Right ventricle myocardium superior (tissue), 1 donor: ENCODE measurements at places on chromosomes 11 and 22. TPM values are rescaled to one million over a fixed set of nuclear protein-coding genes. Genes with fewer than 3 reads are reported as not detected.
A peak's percentile ranks its signal among the peaks of the same experiment; 100 is the strongest.

KRTAP5-8 gene
- not detected for total RNA-seq

INSC gene
- 1.00 TPM for total RNA-seq

PRRG4 gene
- total RNA-seq: 0.59 TPM

OR9G1 gene
- total RNA-seq: not detected

OR6A2 gene
- total RNA-seq: not detected

TXN2 gene
- 123 TPM for total RNA-seq

SCN3B gene
- 0.56 TPM for total RNA-seq

SCGB2A2 gene
- not detected for total RNA-seq

TMPRSS4 gene
- total RNA-seq: not detected

EIF1AD gene
- 20.1 TPM for total RNA-seq

OR52A1 gene
- total RNA-seq: not detected

SCN4B gene
- 12.0 TPM for total RNA-seq

GRCh38 chr11:34358258-34358727, 483 bp upstream of the ABTB2 start:
- DNase-seq: peak; percentile 62

GRCh38 chr11:86621854-86622253, 50.6 kb downstream of the ME3 start:
- DNase-seq: no peak

DNA sequence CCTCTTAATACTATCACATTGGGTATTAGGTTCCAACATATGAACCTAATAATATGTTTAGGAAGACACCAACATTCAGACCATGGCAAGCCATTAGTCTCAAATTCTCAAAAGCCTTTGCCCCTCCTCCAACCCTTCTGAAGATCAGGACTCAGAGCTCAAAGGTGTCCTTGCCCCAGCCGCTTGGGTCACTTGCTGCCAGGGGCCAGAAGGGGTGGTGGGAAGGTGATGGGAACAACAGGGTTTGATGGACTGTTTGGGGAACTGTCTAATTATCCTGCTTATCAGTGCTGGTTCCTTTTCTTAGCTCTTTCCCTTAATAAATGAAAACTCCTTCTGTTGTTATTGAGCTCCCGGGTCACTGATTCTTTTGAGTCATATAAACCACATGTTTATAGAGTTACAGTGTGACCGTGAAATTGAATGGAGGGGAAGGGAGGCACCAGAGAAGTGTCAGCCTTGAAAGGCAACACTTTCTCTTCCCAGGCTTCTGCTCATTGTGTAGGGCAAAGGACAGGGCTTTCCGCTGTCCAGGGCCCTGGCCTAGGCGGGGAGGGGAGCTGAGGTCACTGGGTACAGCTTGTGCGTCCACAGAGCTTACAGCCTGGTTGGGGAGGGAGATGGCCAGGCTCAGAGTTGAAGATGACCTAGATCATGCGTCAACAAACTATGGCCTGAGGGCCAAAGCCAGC, 105.1 kb downstream of the FBXO7 start:
- DNase-seq: peak; percentile 57

DNA sequence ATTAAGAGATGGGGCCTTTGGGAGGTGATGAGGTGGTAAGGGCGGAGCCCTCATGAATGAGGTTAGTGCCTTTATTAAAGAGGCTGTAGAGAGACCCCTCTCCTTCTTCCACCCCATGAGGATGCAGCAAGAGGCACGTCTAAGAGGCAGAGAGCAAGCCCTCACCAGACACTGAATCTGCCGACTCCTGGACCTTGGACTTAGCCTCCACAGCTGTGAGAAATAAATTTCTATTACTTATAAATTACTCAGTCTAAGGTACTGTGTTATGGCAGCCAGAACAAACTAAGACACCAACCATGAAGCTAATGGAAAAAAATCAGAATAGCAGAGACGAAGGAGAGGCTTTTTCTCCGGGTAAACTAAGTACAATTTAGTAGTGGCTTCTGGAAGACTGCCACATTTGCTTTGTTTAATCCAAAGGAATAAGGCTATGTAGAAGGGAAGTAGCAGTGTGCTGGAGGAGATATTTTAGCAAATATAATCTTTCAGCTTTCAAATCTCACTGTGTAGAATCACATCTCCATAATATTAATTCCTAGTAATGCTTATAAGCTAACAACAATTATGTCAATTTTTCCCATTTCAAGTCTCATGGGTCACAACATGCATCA, 12.3 kb upstream of the SIK2 start:
- no peak for DNase-seq

DNA sequence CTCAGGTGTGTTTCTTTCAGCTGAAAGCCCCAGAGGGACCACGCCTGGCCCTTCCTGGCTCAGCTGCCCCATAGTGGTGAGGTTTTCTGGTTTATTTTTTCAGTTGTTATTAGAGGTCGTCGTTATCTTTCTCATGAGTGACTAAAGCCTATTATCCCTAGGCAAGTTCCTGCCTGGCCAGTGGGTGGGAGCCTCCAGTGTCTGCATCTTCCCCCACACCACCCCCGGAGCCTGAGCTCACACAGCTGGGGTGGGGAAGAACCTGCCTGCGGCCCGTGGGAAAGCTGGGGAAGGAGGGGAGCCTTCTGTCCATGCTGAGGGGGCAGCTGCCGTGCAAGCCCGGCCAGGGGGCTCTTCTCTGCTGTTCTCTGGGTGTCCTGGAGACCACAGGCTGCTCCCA, 24.3 kb upstream of the PPFIA1 start:
- peak; percentile 11 for DNase-seq

GRCh38 chr22:48138855-48139254, 1376.4 kb downstream of the TBC1D22A start:
- no peak for DNase-seq

GRCh38 chr22:36541831-36542411, 13.0 kb upstream of the EIF3D start:
- no peak for DNase-seq

DNA sequence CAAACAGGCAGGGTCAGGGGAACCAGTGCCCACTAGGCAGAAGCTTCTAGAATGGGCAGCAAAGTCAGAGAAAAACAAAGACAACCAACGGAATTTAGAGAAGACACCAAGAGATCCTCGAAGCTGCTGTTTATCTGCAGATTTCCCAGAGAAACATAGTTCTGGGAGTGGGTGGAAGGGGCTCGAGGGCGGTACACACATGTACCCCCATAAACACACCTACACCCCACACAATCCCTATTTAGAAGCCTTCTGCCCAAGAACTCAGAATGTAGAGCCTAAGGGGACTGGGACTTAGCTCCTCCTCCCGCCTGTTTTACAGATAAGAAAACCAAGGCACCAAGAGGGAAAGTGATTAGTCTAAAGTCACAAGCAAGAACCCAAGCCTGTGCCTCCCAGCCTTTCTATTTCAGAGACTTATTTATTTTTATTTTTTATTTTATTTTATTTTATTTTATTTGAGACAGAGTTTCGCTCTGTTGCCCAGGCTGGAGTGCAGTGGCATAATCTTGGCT, 6.4 kb downstream of the NPTXR start:
- no peak for DNase-seq

- no peak for DNase-seq
Measured at GRCh38 chr11:104572279-104572678, 326.0 kb downstream of the CASP12 start.

DNA sequence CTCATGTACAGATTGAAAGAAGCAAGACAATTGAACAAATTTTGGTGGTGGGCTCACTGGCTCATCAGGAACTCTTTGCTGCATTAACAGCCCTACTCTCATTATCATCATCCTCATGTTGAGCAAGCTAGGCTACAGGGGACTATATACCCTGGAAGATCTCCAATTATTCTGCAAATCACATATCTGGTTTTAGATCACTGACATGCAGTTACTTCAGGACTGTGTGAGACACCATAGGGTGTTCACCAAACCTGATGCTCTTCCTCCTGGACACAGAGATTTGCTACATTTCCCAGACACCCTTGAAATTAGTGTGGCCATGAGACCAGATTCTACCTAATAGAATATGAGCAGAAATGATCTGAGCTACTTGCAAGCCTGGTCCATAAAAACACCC, 23.0 kb upstream of the ME3 start:
- DNase-seq: no peak

- DNase-seq: no peak
Measured at GRCh38 chr11:3901249-3902025, 46.0 kb downstream of the STIM1 start.

GRCh38 chr22:30655532-30655931, 12.1 kb downstream of the DUSP18 start:
- no peak for DNase-seq

- DNase-seq: no peak
Measured at GRCh38 chr11:131145791-131146190, 224.6 kb upstream of the NTM start.

- no peak for DNase-seq
Measured at GRCh38 chr11:4095509-4096230, 1.1 kb downstream of the RRM1 start.

DNA sequence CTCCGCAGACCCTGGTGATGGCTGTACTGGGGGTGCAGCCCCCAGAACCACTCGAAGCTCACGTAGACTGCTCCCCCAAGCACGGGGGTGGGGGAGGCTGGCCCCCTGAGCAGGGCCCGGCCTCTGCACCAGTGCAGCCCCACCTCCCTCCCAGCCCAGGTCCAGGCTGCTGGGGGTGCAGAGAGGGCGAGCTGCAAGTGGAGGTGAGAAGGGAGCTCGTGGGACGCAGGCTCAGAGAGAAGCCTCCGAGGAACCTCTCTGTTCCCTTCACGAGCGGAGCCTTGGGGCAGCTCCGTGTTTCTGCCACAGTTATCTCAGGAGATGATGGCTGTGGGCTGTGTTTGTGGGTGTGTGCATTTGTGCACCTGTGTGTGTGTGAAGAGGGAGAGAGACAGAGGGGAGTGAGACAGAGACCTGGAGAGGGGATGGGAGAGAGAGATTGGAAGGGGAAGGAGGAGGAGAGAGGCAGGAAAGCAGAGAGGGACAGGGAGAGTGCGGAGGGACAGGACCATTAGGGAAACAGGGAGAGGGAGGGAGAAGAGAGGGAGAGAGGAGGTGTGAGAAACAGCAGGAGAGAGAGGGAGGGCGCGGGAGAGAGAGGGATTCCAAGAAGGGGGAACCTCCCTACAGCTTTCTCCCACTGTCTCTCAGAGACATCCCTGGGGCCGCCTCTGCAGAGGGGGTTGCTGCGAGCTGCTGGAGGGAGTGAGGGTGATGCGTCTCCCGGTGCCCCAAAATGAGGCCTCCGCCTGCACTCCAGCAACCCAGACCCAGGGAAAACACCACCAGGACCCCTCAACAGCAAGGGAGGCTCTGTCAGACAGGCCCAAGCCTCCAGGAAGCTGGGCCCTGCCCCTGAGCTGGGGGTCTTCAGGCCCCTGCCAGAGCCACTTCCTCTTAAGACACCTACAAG, 1488.6 kb downstream of the BRD1 start:
- DNase-seq: no peak

DNA sequence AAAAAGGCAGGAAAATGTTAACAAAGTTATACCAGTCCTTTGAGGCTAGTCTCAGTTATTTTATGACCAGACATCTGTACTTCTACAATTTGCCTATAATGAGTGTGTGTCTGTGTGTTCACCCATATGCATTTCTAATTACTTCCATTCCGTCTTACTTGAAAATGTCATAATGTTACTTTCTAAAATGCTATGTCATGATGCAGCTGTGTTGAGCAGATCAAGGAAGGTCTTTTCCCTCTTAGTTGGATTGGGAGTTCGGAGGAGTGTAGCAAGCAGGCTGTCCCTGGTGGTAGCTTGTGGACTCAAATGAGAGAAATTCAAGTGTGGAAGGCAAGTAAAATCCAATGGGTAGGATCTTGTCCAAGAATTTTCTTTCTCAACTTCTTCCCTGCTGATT, 3.0 kb downstream of the SNX19 start:
- DNase-seq: no peak

- DNase-seq: no peak
Measured at GRCh38 chr11:67300256-67300755, 3.0 kb upstream of the SSH3 start.

DNA sequence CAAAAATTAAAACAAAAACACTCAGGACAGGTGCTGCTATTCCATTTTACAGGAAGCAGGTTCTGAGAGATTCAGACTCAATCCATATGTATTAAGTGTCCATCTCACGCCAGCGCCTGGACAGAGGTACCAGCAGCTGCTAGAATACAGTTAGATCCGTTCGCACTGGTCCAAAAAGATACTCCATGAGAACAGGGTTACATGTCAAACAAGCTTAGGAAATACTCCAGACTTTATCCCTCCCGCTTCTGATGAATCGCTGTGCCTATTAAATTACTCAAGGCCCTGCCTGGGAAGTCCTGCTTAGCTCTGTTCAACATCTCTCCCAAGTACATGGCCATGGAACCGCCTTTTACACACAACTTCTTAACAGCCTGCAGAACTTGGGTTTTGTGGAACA, 50.2 kb upstream of the SLC35C1 start:
- DNase-seq: no peak

- DNase-seq: no peak
Measured at GRCh38 chr22:24516301-24516737, 21.2 kb downstream of the UPB1 start.

DNA sequence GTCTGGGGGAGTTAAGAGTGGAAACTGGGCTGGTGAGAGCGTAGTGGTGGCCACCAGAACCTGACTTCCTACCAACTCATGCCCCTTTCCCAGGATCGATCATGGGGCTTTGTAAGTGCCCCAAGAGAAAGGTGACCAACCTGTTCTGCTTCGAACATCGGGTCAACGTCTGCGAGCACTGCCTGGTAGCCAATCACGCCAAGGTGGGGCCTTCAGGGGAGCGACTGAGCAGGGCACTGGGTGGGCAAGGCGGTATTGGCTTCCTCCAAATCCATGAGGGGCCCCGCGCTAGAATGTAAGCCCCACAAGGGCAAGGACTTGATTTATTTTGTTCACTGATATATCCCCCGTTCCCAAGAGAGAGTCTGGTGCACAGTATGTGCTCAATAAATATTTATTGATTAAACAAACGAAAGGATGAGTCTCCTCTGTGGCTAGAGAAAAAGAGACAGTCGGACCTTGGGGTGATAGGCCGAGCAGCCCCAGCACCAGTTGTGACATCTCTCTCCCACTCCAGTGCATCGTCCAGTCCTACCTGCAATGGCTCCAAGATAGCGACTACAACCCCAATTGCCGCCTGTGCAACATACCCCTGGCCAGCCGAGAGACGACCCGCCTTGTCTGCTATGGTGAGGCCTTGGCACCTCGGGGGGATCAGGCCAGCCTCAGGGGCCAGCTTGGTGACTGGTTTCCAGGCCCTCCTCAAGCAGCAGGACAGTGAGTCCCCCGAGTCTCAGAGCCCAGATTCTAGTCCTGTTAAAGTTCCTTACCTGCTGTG, 765 bp downstream of the ZFPL1 start:
- no peak for DNase-seq

DNA sequence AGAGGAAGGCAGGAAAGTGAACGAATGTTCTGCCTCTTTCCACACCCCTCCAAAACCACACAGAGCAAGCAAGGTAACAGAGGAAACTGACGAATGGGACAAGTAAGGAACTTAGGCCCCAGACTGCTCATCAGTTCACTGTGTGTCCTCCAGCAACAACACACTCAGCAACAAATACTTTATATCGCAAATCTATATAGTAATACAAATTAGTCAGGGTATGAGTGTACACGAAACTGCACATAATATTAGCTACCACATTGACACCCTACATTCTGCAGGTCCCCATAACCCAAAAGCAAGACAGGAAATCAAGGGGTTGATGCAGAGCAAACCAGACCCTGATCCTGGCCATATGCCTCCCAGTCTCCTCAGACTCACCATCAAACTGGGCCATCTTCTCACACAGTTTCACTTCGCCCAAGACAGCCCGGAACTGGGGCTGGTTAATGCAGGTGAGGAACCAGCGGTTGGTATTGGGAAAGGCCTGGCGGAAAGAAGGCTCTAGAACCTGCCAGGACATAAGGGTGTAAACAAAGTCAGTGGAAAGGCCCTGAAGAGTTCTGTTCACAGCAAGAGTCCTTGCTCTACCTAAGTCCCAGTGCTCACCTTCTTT, 6.6 kb downstream of the EEF1G start:
- no peak for DNase-seq
